ENCODE measurements at places on chromosomes 5 and 9.

GRCh38 chr9:98707166-98708102 lies 1.3 kb downstream of the GABBR2 start:
- no peak for DNase-seq

DNA sequence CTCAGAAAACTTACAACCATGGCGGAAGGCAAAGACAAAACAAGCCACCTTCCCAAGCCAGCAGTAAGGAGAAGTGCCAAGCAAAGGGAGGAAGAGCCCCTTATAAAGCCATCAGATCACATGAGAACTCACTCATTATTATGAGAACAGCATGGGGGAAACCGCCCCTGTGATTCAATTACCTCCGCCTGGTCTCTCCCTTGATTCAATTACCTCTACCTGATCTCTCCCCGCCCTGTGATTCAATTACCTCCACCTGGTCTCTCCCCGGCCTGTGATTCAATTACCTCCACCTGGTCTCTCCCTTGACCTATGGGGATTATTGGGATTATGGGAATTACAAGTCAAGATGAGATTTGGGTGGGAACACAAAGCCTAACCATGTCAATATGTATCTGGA lies 467.3 kb upstream of the FTMT start:
- DNase-seq = no peak

- DNase-seq = no peak
Measured at GRCh38 chr5:34719029-34719428, 62.9 kb downstream of the RAI14 start.

DNA sequence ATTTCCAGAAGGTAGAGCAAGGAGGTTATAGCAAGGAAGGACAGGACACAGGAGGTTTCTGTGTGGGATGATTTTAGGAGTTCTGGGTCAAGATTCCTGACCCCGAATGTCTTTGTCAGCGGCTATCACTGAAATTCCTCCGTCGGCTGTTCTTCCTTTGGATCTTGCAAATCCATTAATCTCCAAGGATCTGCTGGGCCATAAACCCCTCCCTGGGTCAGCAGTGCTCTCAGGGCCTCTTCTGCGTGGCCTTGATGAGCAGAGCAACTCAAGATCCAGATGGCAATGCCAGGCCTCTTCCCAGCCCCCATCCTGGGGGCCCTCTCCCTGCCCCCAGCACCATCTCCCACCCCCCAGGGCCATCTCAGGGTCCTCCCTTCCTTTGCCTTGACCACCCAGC lies 16.3 kb upstream of the COL27A1 start:
- DNase-seq = no peak

- no peak for DNase-seq
Measured at GRCh38 chr9:82599336-82599949, 463.5 kb downstream of the RASEF start.

GRCh38 chr5:180633283-180634177 lies 15.9 kb downstream of the FLT4 start:
- no peak for DNase-seq

- DNase-seq = no peak
Measured at GRCh38 chr9:118882684-118883083, 486.6 kb downstream of the BRINP1 start.

- DNase-seq = no peak
Measured at GRCh38 chr9:85053206-85053786, 383.8 kb downstream of the NTRK2 start.

Data from transverse colon (tissue), 4 donors.